A549 treated with AZD2906 at 1 μM for 4 hours (cell line): ENCODE measurements at places on chromosomes 12 and 14. TPM values are rescaled to one million over a fixed set of nuclear protein-coding genes. Genes with fewer than 3 reads are reported as not detected.

The LRRK2 gene
- total RNA-seq = 1.2 to 1.8 TPM (median 1.4 TPM) in 5 replicates

The SYCP3 gene
- total RNA-seq = 0.10 to 0.13 TPM (median 0.13 TPM) in 3 of 5 replicates, not detected in the others

The SNX6 gene
- total RNA-seq = 62.9 to 106 TPM (median 68.8 TPM) in 5 replicates

The SYNDIG1L gene
- total RNA-seq = 0.03 TPM in 1 of 5 replicates, not detected in the others

The KRT6C gene
- not detected in 5 replicates for total RNA-seq

The RD3L gene
- not detected in 5 replicates for total RNA-seq

The FAM222A gene
- 3.4 to 5.7 TPM (median 4.6 TPM) in 5 replicates for total RNA-seq

The PLEK2 gene
- 16.7 to 18.8 TPM (median 17.4 TPM) in 5 replicates for total RNA-seq

The ART4 gene
- total RNA-seq = 0.06 TPM in 1 of 5 replicates, not detected in the others

The SIX4 gene
- 1.5 to 2.7 TPM (median 2.5 TPM) in 5 replicates for total RNA-seq

The IL23A gene
- 0.31 to 0.52 TPM (median 0.38 TPM) in 5 replicates for total RNA-seq

The PLEKHG7 gene
- not detected in 5 replicates for total RNA-seq

The RAD51AP1 gene
- total RNA-seq = 14.5 to 28.5 TPM (median 16.8 TPM) in 5 replicates

The GARIN6 gene
- total RNA-seq = not detected in 5 replicates

The MANSC4 gene
- not detected in 5 replicates for total RNA-seq

The KRT77 gene
- total RNA-seq = not detected in 5 replicates

The FAIM2 gene
- total RNA-seq = 0.01 to 0.13 TPM (median 0.03 TPM) in 3 of 5 replicates, not detected in the others

The NOVA1 gene
- 3.4 to 4.7 TPM (median 3.9 TPM) in 5 replicates for total RNA-seq

The ANO6 gene
- 48.3 to 68.2 TPM (median 58.4 TPM) in 5 replicates for total RNA-seq
